Stimulated activated CD4-positive, alpha-beta T cell treated with anti-CD3 and anti-CD28 coated beads, TNF-alpha, amount 100 ng/mL, for 24 hours (primary cell): ENCODE measurements at places on chromosomes 1 and 21.

DNA sequence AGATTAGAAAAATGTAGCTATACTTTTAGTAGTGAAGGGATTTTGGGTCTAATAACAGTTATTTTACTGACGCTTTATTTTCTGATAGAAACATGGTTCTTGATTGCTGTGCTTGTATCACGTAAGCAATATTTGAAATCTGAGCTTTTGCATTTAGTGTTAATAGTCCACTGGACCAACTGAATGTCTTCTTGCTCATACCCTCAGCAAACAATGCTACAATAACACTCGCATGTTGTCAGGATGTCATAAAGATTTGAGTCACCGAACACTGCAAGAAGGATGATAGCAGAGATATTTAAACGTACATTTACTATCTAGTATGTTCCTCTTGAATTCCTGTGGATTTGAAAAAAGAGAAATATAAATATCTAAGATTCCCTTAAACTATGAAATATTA lies 7.5 kb downstream of the DYRK1A start:
- no peak for DNase-seq

DNA sequence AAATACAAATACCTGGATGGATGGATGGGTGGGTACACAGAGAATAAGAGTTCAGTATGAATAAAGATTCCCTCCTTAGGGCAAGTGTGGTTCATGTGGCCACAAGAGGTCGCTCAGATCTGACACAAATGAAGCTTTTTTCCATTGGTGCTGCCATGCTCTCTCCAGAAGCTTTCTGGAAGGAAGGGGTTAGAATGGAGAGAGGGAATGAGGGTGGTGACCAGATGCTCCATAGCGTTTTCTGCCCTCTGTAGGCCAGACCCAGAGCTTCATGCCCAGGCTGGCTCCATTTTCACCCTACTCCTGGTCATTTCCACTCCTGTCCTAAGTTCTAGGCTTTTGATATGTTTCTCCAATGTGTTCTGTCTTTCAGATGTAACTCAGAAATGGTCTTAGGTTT lies 3.3 kb upstream of the FCRL6 start:
- peak; percentile 12 for DNase-seq

- no peak for DNase-seq
Measured at GRCh38 chr1:175845985-175846384, 102.6 kb upstream of the TNR start.

DNA sequence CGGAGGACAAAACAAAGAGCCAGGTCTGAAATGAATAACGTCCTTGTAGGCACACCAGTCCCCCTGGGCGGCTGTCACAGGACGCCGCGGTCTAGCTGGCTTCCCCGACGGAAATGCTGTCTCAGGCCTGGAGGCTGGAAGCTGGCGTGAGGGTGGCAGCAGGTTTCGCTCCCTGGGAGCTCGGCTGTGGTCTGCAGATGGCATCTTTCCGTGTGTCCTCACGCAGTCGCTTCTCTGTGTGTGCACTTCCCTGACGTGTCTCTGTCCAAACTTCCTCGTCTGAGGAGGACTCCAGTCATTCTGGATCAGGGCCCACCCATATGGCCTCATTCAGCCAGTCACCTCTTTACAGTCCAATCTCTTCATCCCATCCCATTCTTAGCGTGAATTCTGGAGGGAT lies 14.2 kb downstream of the TNFRSF14 start:
- DNase-seq = no peak

- no peak for DNase-seq
Measured at GRCh38 chr21:34528131-34528561, 16.1 kb upstream of the KCNE1 start.

GRCh38 chr1:175632667-175633066 lies 110.7 kb downstream of the TNR start:
- DNase-seq = no peak

DNA sequence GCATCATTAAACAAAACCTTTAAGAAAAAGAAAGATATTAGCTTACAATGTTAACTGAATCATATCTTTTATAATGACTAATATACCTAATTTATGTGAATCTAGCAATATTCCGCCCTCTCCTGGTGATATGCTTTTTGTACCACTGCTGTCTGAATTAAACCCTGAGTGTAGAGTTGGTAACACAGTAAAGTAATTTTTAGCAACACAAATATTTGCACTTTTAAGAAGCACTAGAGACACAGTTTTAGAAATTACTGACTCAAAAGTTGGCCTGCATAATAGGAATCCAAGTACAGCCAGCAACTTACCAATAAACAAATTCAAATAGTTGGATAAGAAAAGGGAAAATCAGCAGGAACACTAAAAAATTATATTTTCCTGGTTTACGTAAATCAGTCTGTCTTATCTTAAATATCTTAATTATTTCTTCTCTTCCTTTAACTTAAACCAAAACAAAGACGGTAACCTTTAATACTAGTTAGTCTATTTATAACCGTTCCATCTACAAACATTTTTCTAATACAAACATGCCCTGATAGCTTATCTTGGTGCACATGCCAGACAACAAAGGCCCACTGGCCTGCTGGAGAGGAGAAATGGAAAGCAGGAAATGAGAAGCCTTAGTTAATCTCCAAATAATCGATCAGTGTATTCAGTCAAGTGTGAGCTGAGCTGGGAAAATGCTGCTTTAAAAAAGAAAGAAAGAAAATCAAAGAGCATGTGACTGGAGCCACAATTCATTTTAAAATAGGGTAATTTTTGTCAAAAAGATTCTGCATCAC lies 246.0 kb downstream of the RERE start:
- no peak for DNase-seq

GRCh38 chr1:12763479-12763878 lies 10.1 kb upstream of the PRAMEF12 start:
- no peak for DNase-seq

GRCh38 chr21:40187946-40188654 lies 320.9 kb downstream of the PCP4 start:
- no peak for DNase-seq

GRCh38 chr1:202152399-202152798 lies 7.9 kb upstream of the ARL8A start:
- DNase-seq = no peak

DNA sequence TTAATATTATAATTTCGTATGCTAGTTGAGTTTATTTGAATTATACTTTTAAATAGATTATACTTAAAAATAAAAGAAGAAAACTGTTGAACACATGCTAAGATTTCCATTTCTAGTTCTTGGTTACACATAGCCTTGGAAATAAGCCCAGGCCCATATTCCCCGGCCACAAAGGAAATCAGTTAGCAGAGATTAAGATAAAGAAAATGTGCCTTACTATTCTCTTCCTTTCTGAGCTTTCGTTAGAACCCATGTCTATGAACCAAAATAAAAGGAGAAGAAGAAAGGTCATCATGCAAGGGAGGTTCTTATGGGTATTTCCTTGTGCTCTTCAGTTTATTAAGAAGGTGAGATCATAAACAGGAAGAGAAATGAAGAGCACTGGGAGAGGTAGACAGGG lies 32.3 kb upstream of the CRP start:
- no peak for DNase-seq

DNA sequence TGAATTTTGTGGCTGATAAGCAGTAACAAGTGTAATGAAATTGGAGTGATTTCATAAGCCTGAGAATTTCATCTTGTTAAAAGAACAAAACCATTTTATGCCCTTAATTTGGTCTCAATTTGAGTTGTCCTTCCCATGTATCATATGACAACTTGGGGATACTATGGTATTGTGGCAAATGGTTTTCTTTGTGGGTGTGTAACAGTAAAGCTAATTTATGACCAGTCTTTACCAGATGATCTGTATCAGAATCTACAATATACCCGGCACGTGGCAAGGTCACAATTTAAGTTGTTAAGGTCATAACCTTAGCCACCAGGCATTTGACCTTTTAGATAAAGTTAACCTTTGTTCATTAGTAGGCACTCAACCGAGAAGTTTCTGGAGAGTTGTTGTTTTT lies 9.1 kb downstream of the NFIA start:
- no peak for DNase-seq

- no peak for DNase-seq
Measured at GRCh38 chr1:15708486-15709137, 24.5 kb downstream of the PLEKHM2 start.

GRCh38 chr1:26827663-26828062 lies 1.2 kb downstream of the ZDHHC18 start:
- DNase-seq = no peak

DNA sequence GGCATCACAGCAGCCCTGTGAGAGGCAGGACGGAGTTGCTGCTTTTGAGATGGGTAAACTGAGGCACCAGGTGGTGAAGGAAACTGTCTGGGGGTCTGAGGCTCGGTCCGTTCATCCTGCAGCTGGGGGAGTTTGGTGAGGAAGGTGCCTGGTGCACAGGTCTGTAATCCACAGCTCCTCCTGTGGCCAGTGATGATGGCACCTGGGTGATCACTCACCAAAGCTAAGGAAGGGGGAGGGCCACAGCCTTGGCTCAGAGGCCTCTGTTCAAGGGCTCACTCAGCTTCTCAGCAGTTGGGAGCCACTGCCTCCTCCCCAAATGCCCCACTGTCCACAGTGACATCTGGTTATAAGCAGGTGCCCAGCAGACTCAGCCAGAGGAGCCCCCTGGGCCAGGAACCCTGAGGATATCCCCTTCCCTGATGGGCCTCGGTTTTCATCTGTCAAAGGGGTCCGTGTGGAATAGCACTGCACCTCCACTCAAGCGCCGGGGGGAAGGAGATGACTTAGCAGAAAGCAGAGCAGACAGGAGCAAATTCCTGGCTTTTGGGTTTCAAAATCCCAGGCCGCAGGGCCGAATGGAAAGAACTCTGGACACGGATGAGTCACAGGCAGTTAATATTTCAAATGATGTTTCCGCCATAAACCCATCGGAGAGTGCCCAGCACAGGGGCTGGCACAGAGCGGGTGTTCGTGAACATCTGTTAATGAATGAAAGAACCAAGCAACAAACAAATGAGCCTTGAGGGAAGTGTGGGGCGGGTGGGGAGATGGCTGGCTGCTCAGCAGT lies 82.8 kb downstream of the DMRTB1 start:
- no peak for DNase-seq

- peak; percentile 64 for DNase-seq
Measured at GRCh38 chr21:38355992-38356781, 99.4 kb downstream of the KCNJ15 start.

- no peak for DNase-seq
Measured at GRCh38 chr1:228011721-228012311, 5.0 kb downstream of the WNT3A start.

- DNase-seq = no peak
Measured at GRCh38 chr1:29365906-29366670, 129.8 kb downstream of the PTPRU start.

GRCh38 chr1:74674278-74675048 lies 871 bp upstream of the ERICH3 start:
- DNase-seq = no peak

DNA sequence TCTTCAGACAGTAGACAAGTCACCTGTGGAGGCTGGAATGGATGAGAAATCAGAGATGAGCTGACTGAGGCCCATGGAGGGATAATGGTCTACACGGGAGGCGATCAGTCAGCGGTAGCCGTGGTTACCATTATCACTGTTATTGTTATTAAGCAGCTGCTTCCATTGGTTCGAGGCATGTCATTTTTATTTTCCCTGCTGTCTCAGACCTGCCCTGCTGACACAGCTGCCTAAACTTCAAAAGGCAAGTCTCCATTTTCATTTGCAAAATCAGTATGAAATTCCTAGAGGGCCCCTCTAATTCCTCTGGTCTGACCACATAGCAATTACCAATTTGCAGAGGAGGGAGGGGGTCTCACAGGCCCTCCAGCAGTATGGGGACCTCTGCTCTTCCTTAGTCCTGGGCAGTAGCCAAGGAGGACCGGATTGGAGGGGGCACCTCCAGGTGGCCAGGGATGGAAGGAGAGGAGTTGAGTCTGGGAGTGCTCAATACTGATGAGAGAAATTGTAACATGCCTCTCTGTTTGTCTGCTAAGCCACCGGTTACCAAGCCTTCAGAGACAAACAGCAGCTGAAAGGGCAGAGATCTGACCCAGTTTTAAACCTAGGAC lies 184.2 kb downstream of the TRABD2B start:
- no peak for DNase-seq

DNA sequence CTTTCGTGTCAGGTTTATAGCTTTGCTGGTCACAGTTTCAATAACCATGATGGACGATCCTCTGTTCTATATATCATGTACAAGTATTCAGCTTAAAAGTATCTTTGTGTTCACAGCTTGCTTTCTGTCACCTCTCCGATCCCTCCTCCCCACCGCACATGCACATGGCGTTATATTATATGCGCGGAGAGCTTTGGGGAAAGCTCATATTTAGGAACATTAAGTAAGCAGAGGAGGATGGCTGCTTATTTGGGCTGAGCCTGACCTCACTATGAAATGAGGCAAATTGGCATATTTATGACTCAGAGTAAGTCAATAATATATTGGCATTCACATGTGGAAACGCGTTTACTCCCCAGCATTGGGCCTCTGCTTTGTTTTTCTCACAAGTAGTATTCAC lies 360.5 kb downstream of the HLX start:
- no peak for DNase-seq

GRCh38 chr1:8574985-8575384 lies 242.5 kb downstream of the RERE start:
- DNase-seq = no peak

DNA sequence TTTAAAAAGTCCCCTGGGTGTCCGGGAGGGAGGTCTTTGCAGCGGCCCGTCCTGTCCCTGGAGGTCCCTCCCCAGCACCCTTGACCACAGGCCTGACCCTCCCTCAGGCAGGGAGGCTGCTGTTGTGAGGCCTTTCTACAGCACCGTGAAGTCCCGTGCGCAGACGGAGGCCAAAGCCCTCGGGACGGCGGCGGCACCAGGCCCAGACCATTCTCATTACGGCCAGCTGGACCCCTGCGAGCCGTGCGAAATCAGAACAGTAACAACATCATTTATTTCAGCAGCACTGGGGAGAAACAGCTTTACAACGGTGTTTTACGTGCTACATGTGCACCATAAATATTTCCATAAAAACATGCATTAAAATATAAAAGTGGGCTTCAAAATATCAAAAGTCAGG lies 101.4 kb upstream of the ACTRT2 start:
- DNase-seq = no peak

GRCh38 chr1:100009458-100009857 lies 39.7 kb downstream of the SLC35A3 start:
- DNase-seq = no peak

DNA sequence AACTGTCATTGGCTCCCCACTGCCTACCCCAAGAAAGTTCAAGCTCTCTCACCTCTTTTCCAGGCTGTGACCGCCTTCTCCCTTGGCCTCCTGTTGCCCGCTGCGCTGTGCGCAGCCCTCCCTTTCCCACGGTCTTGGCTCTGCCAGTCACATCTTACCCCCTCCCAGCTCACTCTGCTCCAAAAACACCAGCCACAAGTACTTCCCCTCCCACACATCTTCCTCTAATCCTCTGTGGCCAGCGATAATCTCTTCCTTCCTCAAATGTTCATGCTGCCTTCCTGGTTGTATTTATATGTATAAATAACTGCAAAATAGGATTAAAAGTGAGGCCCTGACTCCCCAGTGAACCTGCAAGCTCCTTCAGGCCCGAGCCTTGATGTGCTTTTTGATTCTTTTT lies 81.8 kb downstream of the AJAP1 start:
- DNase-seq = no peak

GRCh38 chr1:23727362-23727811 lies 15.9 kb upstream of the ELOA start:
- no peak for DNase-seq
